ENCODE measurements at places on chromosomes 3 and 15.

GRCh38 chr3:17190353-17191078, 305.8 kb downstream of the PLCL2 start:
- no peak for DNase-seq

GRCh38 chr3:149947231-149947630, 23.5 kb downstream of the PFN2 start:
- no peak for DNase-seq

DNA sequence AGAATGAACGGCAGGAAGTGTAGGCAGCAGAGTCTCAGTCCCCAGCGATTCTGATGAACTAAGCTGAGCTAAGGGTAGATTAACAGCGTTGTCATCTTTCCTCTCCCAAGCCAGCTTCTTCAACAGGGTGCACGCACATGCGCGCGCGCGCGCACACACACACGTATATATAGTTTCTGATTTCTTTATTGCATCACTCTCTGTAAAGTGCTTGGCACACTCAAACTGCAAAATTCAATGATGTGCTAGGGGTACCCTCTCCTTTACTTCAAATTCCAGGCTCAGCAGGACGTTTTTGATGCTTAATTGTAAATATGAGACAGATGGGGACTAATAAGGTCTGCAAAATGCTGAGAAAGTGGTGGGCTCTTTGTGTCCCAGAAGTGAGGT, 26.1 kb upstream of the VPS8 start:
- DNase-seq = no peak

DNA sequence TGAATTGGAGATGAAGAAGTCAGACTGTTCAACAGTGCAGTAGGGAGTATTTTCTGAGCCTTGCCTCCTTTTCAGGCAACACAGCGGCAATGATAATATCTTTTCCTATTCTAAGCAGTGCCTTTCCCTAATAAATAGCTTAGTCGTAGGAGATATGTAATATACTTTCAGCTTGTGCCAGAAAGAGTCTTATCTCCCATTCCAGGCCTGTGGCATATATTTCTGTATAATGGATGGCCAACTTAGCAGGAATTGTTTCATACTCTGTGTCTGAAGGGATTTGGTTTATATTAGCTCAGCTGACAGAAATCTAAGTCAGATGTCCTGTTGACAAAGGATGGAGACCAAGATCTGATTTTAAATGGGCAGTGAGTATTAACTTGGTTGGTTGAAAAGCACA, 397.1 kb downstream of the CACNA2D3 start:
- no peak for DNase-seq

DNA sequence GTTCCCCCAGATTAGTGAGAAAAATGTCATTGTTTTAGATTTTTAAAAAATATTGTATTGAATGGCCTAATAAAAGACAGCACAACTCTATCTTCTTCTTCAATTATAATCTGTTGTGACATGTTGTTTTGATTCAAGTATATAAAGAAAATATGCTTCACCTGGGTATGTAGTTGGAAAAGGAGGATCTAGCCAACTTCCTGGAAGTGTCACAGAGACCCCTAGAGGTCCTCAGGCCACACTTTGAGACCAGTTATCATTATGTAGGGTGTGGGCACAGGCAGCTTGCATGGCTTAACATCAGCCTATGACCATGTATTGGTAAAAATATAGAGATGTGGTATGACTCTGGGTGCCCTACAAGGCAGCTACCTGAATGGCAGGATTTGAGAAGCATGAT, 14.7 kb upstream of the RYR3 start:
- no peak for DNase-seq

GRCh38 chr3:123202451-123202850, 708 bp downstream of the SEC22A start:
- DNase-seq = no peak

DNA sequence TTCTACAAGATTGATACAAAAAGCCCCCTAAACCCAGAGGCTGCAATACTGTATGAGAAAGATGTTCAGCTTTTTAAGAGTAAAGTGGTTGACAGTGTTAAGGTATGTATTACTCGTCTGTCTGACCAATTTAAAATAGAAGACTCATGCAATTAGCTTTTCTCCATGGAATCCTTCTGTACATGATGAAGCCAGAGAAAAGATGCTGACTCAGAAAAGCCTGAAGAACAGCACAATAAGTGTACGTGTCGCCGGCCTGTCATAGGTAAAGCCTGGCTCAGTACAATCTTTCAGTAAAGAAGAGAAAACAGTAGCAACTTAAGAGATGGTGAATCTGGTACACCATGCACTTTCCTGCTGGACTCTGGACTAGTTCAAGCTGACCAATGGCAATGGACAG, 16.4 kb downstream of the NEK4 start:
- no peak for DNase-seq
